ENCODE measurements at places on chromosomes 11 and 22. TPM values are rescaled to one million over a fixed set of nuclear protein-coding genes. Genes with fewer than 3 reads are reported as not detected.

The MRTFA gene
- total RNA-seq, result 90.4 TPM

- DNase-seq, result no peak
Observed at GRCh38 chr22:46612904-46613605, 7.1 kb upstream of the GRAMD4 start.

- DNase-seq, result peak; percentile 53
Observed at GRCh38 chr11:60871378-60872061, 4.2 kb downstream of the ZP1 start.

- DNase-seq, result peak; percentile 39
Observed at GRCh38 chr11:94171693-94172440, 43.2 kb downstream of the PANX1 start.

DNA sequence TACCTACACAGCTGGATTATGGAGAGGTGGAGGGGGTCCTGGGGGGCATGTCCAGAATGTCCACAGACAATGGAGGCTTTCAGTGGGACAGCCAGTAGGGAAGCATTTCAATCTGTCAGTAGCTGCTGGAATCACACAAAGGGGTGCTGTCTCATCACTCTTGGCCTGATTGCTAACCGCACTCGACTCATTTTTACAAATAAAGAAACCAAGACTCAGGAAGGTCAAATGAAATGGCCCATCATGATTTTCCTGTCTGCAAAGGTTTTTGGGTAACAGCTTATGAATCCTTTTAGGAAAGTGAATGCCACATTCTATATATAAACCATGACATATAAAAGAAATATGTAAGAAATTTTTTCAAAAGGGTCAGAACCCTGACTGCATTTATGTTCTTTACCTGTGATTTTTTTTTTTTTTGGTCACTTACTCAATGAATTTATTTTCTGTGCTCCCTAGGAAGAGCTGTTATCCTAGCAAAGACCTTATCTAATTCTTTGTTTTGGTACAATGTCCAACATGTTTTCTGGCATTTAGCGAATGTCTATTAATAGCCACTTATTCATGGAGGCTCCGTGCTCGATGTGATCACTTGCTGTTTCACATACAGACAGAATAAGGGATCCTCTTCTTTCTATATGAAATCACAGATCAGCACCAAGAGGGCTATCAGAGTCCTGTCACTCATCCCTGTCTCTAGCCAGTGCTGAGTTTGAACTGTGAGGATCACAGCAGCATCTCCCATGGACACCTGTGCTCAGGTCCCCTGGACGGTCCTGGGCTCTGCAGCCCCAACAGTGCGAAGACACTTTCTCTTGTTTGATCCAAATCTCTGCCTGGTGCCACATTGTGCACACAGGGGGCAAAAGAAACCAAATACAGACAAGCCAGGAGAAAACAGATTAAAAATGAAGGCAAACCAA lies 979.7 kb downstream of the NTM start:
- DNase-seq, result peak; percentile 20

GRCh38 chr11:128457874-128458273 lies 129.5 kb downstream of the ETS1 start:
- DNase-seq, result no peak

GRCh38 chr11:65864706-65865471 lies 4.7 kb downstream of the MUS81 start:
- DNase-seq, result no peak

The MEI1 gene
- not detected for total RNA-seq

- DNase-seq, result peak; percentile 64
Observed at GRCh38 chr11:34356576-34356912, 1.3 kb downstream of the ABTB2 start.

The OR5A1 gene
- not detected for total RNA-seq

DNA sequence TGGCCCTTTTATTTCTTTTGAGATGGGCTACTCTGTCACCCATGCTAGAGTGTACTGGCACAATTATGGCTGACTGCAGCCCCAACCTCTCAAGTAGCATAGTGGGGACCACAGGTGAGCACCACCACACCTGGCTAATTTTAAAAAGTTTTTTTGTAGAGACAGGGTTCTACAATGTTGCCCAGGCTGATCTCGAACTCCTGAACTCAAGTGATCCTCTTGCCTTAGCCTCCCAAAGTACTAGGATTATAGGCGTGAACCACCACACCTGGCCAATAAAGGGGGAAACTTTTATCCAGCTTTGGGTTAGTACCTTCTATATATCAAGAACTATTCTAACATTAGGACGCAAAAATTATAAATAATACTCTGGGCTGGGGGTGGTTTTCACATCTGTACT lies 52.1 kb downstream of the MAPK1 start:
- no peak for DNase-seq

The MMP11 gene
- total RNA-seq, result 5.1 TPM

DNA sequence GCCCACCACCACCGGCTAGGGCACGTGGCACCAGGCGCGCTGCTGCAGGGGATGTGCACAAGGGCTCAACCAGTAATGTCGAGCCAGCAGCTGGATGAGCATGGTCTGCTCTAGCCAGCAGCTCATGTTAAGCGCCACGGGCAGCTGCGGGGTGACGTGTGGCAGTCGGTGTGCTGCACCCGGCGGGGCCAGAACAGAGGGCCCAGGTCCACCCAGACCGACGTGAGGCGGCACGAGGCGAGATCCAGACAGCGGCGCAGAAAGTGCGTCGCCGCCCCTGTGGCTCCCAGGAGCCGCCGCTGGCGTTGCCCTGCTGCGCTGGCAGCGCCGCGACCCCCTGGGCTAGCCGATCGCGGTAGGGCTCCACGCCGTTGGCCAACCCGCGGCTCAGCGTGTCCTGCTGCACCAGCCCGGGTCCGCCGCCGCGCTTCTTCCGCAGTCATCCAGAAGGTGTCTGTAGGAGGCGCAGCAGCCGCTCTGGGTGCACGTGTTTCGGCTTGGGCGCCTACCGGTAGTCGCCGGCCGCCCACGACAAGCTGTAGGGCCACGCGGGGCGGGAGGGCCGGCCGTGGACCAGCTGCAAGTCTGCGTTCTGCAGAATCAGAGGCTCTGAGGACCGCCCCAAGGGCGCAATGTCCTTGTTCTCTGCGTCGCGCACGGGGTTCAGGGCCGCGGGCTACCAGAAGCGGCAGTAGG lies 4.6 kb upstream of the GALR3 start:
- peak; percentile 38 for DNase-seq

DNA sequence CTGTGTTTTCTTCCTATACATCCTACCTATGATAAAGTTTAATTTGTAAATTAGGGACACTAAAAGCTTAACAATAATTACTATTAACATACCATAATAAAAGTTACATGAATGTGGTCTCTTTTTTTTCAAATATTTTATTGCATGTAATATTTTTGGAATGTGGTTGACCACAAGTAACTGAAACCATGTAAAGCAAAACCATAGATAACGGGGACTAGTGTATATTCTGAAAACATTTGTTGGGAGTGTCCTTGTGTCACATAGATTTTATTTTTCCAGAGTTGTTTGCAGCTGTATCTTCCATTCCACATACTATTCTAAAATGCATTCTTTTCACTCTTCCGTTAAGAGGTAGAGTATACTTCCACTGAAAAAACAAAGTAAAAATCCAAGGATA lies 200.4 kb downstream of the KIF18A start:
- no peak for DNase-seq

GRCh38 chr11:127458561-127458960 lies 458.0 kb upstream of the KIRREL3 start:
- DNase-seq, result no peak

- DNase-seq, result peak; percentile 76
Observed at GRCh38 chr11:132072858-132073211, 702.4 kb downstream of the NTM start.

- no peak for DNase-seq
Observed at GRCh38 chr11:134573857-134574256, 161.8 kb upstream of the B3GAT1 start.

The PDXP gene
- 3.4 TPM for total RNA-seq

The CNTN5 gene
- total RNA-seq, result 0.90 TPM

DNA sequence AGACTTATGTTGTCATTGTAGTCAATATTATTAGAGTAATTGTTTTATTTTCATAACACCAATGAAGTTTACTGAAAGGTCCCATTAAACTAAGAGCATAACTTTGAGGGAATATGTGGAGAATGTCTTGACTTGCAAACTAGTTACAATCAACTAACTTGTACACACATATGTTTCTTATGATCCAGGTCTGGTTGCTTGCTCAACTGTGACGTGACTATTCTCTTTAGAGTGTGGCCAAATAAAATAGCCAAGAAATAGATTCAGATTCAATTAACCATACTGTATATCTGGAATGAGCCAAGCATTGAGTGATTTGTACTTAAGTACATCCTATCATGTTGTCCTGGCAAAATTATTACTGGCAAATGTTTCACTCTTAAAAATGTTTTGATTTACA lies 101.7 kb downstream of the METTL15 start:
- DNase-seq, result peak; percentile 23

DNA sequence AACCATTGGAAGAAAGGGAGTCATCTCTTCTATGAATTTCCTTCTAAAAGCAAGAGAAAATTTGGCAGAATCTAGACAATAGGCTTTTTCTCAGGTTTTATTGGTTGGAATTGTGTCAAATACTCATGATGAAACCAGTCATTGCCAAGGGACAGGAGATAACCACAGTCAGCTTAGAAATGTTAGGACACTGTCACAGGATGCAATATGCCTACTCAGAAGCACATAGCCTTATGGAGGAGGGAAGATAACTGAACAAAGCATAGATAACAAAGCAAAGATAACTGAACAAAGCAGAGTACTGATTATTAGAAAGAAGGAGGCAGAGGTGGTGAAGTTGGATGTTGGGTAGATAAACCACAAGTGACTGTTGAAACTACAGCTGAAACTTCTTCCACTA lies 303.5 kb upstream of the PDGFD start:
- DNase-seq, result peak; percentile 70

- DNase-seq, result no peak
Observed at GRCh38 chr11:73267122-73267846, 4.9 kb upstream of the P2RY6 start.

- DNase-seq, result no peak
Observed at GRCh38 chr11:100512475-100512874, 174.6 kb upstream of the ARHGAP42 start.

GRCh38 chr22:30308093-30308492 lies 18.6 kb downstream of the TBC1D10A start:
- no peak for DNase-seq

The NPAS4 gene
- not detected for total RNA-seq

GRCh38 chr11:73439002-73439843 lies 63.0 kb downstream of the RELT start:
- DNase-seq, result peak; percentile 63

- DNase-seq, result peak; percentile 55
Observed at GRCh38 chr22:45159652-45160462, 3.9 kb upstream of the NUP50 start.

DNA sequence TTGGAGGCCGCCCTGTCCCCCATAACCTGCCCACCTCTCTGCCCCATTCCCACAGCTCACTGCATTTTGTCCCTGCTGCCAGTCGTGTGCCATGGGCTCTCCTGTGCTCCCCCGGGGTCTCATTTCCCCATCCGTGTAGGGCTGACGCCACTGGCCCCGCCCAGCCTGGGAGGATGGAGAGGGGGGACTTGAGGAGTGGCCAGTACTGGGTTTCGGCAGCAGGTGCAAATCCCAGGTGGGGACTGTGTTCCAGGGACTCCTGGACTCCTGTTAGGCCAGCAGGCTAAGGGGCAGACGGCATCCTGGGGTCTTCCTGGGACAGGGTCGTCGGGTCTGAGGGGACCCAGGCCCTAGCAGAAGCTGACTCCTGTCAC lies 1.2 kb upstream of the MYO7A start:
- no peak for DNase-seq

DNA sequence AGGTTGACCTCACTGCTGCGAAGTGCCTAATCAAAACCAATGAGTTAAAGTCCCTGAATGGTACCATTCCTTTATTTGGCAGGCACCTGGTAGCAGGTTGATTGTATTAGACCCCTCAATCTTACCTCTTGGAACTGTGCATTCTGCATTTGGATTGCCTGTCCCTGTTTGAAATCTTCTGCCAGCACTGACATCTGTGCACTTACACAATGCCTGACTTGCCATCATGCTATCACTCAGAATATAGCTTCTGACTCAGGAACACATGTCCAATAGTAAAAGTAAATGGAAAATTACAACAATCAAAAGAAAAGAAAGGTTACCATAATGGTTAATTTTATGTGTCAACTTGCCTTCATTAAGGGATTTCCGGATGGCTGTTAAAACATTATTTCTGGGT lies 366.0 kb upstream of the PDGFD start:
- DNase-seq, result no peak

GRCh38 chr22:38423512-38424503 lies 31.2 kb downstream of the KCNJ4 start:
- DNase-seq, result no peak

The MAFF gene
- 33.7 TPM for total RNA-seq

The ALKBH3 gene
- total RNA-seq, result 36.7 TPM

The XKR3 gene
- total RNA-seq, result not detected

The HSD17B12 gene
- 76.5 TPM for total RNA-seq

The TTC9C gene
- total RNA-seq, result 20.3 TPM

The ARVCF gene
- total RNA-seq, result 12.9 TPM

GRCh38 chr11:44329472-44330230 lies 19.7 kb upstream of the ALX4 start:
- no peak for DNase-seq

- DNase-seq, result no peak
Observed at GRCh38 chr11:31499576-31500178, 9.7 kb downstream of the IMMP1L start.

The CYB5R2 gene
- 11.2 TPM for total RNA-seq

DNA sequence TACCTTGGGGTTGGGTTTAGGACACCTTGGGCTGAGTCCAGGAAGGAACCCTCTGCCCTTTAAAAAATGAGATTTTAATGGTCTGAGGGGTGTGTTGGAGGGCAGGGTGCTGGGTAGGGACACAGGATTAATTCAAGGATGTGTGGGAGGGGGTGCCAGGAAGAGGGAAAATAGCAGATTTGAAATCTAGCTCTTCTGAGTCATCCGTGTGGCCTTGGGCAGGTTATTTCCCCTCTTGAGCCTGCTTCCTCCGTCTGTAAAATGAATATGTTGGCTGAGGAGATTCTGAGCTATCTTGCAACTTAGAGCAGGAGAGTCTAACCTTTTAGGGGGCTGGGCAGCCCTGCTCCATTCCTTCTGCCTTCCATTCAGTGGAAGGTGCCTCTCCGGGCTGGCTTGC lies 3.0 kb downstream of the TSPAN18 start:
- no peak for DNase-seq

DNA sequence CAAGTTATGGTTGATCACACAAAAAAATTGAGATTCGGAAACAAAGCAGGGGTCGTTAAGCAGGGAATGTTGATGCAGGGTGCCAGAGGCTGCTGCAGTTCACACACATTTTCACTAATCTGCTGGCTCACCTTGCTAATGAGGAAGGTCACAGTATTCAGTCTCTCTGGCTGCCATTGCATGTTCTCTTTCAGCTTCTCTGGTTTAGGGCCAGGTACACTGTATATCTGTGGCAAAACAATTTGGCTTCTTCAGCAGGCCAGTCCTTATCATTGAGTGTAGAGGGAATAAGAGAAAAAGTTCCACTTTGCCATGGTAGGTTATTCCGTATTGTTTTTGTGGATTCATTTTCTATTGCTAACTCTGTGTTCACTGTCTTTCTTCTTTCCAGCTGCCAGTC lies 283.7 kb upstream of the ANO3 start:
- DNase-seq, result no peak

- no peak for DNase-seq
Observed at GRCh38 chr11:84212468-84213390, 926.6 kb upstream of the CCDC90B start.

The TNNT3 gene
- 0.81 TPM for total RNA-seq

The PRG3 gene
- not detected for total RNA-seq

- DNase-seq, result peak; percentile 52
Observed at GRCh38 chr11:88535266-88535665, 197.7 kb upstream of the CTSC start.
